ENCODE measurements at places on chromosomes 5 and 9.

GRCh38 chr5:169004551-169004950 is 296.4 kb downstream of the SLIT3 start:
- ATAC-seq, result no peak

- no peak for ATAC-seq
Observed at GRCh38 chr5:56763182-56763581, 52.2 kb upstream of the MAP3K1 start.

GRCh38 chr9:72271613-72272478 is 93.2 kb downstream of the ZFAND5 start:
- peak; percentile 48 for ATAC-seq

DNA sequence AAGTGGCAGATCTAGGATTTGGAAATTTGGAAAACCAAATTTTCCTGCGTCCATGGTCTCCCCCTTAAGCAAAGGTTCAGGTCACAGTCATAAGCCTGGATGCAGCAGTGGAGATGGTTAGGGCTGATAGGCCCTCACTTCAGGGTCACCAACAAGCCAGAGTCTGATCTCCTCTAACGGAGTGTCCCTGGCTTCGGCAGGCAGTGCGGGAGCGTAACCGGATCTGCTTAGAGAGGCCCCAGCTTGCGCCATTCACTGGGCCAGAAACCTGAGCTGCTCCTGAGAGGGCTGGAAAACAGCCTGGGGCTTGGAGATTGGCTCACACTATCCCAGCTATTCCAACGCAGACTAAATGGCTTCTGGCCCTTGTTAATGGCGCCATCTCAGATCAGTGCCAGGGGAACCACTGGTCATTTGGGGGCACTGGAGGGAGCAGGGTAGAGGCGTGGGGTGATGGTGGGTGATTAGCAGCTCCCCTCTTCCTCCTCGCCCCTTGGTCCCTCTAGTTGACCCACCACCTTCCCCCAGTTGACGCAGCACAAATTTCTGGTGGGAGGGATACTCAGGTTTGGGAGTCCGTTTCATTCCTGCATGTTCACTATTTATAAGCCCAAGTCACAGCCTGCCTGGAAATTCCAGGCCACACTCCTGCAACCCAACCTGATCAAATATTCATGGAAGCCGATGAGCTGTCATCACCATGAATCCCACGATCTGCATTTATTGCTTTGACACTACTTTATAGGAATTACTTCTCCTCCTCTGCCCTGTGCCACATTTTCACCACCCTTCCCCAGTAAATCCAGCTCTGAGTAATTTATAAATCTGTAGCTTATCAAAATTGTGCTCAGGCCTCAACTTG is 134.6 kb upstream of the CPEB4 start:
- ATAC-seq, result no peak

- no peak for ATAC-seq
Observed at GRCh38 chr5:120532835-120533234, 68.7 kb downstream of the PRR16 start.
